Aorta (tissue), 5 donors: ENCODE measurements at places on chromosomes 3 and 15. TPM values are rescaled to one million over a fixed set of nuclear protein-coding genes. Genes with fewer than 3 reads are reported as not detected.

DNA sequence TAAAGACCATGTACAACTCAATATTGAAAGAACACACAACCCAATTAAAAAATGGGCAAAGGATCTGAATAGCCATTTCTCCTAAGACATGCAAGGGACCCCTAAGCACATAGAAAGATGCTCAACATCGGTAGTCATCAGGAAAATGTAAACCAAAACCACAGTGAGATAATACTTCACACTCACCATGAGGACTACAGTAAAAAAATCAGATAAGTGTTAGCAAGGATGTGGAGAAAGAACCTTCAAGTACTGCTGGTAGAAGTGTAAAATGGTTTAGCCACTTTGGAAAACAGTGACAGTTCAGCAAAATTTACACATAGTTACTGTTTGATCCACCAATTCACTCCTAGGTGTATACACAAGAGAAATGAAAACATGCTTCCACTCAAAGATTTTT lies 30.1 kb upstream of the XIRP1 start:
- no peaks in the 10 kb centered on the region for H3K27me3 ChIP-seq
- H3K36me3 ChIP-seq, result no peaks in the 10 kb centered on the region
- no peak overlapping the region for H3K27ac ChIP-seq
- H3K4me1 ChIP-seq, result no peaks in the 10 kb centered on the region
- no peak for DNase-seq
- no peak overlapping the region for H3K4me3 ChIP-seq

NANOGP8 gene
- 1.2 TPM for total RNA-seq

GRCh38 chr3:11996480-11996879 lies 7.7 kb upstream of the SYN2 start:
- H3K27ac ChIP-seq, result no peak overlapping the region
- no peak for DNase-seq
- H3K4me3 ChIP-seq, result no peak overlapping the region
- no peaks in the 10 kb centered on the region for H3K4me1 ChIP-seq
- no peaks in the 10 kb centered on the region for H3K36me3 ChIP-seq

TUBGCP4 gene
- total RNA-seq, result 14.6 TPM

- H3K4me3 ChIP-seq, result no peak overlapping the region
- H3K36me3 ChIP-seq, result peaks cover 7% of the 10 kb centered on the region
- no peak overlapping the region for H3K27ac ChIP-seq
- no peaks in the 10 kb centered on the region for H3K27me3 ChIP-seq
Observed at GRCh38 chr15:72044956-72045355, 73.0 kb downstream of the MYO9A start.

- no peaks in the 10 kb centered on the region for H3K4me1 ChIP-seq
- peak within 1 kb of the TSS; percentile 58 for H3K4me3 ChIP-seq
- DNase-seq, result no peak
- H3K27ac ChIP-seq, result peak within 1 kb of the TSS; percentile 10
Observed at GRCh38 chr15:90234096-90234988, at the start of gene GDPGP1. Gene GDPGP1, plus strand, starts transcription at chr15:90234209. Its CDS starts 6,700 bp downstream, at chr15:90240909.

NME9 gene
- 0.93 TPM for total RNA-seq

FRMD5 gene
- total RNA-seq, result 0.39 TPM

AADAC gene
- not detected for total RNA-seq

FEZF2 gene
- not detected for total RNA-seq

RPP25 gene
- total RNA-seq, result 3.6 TPM

GRCh38 chr15:35992791-35993190 lies 446.8 kb upstream of the DPH6 start:
- DNase-seq, result no peak
- no peaks in the 10 kb centered on the region for H3K36me3 ChIP-seq
- no peak overlapping the region for H3K27ac ChIP-seq

DNA sequence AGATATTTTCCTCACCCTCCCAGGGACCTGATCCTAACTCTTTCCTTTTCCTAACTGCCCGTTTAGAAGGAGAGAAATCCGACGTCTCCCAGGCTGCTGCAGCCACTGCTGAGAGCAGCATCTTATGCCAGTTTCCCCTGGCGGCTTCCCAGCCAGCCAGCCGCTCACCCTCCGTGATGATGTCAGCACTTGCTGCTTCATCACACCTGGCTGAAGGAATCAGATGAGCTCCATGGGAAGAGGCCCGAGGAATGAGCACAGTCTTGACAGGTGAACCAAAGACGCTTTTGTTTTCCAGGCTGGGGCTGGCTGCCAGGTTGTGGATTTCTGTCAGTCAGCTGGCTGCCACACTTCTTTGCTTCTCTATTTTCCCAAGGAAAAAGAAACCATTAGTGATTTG lies 445.1 kb upstream of the RBMS3 start:
- DNase-seq, result peak; percentile 77
- H3K4me3 ChIP-seq, result peak overlapping the region; percentile 1
- no peaks in the 10 kb centered on the region for H3K36me3 ChIP-seq
- no peaks in the 10 kb centered on the region for H3K27me3 ChIP-seq
- no peak overlapping the region for H3K27ac ChIP-seq
- H3K4me1 ChIP-seq, result no peaks in the 10 kb centered on the region

ISG20 gene
- total RNA-seq, result 13.3 TPM

EOMES gene
- total RNA-seq, result 0.60 TPM

AADACL2 gene
- 0.24 TPM for total RNA-seq

GRCh38 chr15:86040356-86041033 lies 39.2 kb upstream of the AGBL1 start:
- no peaks in the 10 kb centered on the region for H3K27me3 ChIP-seq
- DNase-seq, result no peak
- H3K4me3 ChIP-seq, result no peak overlapping the region

BLOC1S6 gene
- 47.3 TPM for total RNA-seq

NRG4 gene
- not detected for total RNA-seq

DNA sequence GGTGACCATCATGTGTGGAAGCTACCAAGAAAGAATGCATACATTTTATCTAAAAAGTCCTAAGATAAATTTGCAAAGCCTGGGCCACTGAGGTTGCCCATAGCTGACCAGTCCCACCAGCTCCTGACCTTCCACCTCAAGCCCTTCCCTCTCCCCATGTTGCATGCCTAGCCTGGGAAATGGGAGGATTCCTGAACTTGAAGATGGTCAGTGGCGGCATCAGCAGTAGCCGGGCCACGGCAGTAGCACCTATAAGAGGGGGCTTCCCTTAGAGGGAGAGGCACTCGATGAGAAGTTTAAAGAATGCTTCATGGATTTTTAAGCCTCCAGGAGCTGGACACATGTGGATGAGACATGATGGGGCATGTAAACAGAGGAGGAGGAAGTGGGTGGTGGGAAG lies 172.1 kb downstream of the KLF13 start:
- no peaks in the 10 kb centered on the region for H3K27me3 ChIP-seq
- no peak for DNase-seq
- no peaks in the 10 kb centered on the region for H3K36me3 ChIP-seq
- no peak overlapping the region for H3K27ac ChIP-seq

DNA sequence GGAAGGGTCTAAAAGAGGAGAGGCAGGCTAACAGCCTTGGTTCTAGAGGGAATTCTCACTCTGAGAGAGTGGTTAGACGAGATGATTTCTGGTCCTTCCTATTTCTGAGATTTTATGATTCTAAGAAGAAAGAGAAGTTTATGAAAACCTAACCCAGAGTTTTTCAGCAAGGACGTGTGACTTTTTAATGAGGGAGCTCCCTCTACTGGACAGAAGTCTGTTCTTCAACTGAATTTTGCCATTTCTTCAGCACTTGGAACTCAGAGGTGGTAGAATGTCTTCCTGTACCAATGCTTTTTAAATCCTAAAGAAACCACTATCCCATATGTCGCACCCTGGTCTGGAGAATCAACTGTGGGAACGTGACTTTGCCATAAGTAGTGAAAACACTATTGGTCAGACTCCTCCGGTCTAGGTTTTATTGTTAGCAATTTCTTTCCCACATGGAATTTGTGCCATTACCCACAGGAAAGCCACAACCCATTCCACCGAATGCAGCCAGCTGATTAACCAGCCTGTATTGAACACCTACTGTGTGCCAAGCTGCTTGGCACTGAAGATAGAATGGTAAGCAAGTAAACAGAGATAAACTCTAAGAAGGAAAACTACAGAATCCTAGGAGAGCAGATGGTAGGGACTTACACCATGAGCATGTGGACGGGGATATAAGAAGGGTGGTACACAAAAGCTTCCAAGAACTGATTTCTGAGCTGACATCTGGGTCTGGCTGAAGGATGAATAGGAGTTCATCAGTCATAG lies 199.5 kb upstream of the LMCD1 start:
- no peak overlapping the region for H3K27ac ChIP-seq
- no peaks in the 10 kb centered on the region for H3K27me3 ChIP-seq
- no peak overlapping the region for H3K4me3 ChIP-seq
- no peak for DNase-seq
- H3K36me3 ChIP-seq, result no peaks in the 10 kb centered on the region

DNA sequence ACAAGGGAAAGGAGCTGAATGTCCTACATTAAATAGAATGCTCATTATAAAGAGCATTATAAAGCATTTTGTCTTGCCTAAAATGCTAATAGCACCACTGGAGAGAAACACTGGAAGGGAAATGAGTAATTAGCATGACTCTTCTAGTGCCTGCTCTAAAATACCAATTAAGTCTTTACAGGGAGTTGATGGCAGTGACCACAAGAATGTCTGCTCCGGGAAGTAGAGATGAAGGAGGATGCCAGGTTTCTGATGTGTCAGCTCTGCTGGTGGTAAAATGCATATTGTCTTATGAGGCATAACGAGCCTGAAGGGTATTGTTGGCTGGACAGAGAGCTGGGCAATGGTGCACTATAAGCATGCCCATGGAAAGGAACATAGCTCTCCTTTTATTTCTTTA lies 49.5 kb downstream of the MYLK start:
- no peak for DNase-seq
- H3K27ac ChIP-seq, result no peak overlapping the region
- H3K4me1 ChIP-seq, result peaks cover 6% of the 10 kb centered on the region
- no peak overlapping the region for H3K4me3 ChIP-seq
- peaks cover 3% of the 10 kb centered on the region for H3K36me3 ChIP-seq

GRCh38 chr3:10848261-10848660 lies 32.2 kb downstream of the SLC6A11 start:
- no peak overlapping the region for H3K27ac ChIP-seq
- no peaks in the 10 kb centered on the region for H3K27me3 ChIP-seq
- H3K4me1 ChIP-seq, result no peaks in the 10 kb centered on the region
- DNase-seq, result no peak

DNA sequence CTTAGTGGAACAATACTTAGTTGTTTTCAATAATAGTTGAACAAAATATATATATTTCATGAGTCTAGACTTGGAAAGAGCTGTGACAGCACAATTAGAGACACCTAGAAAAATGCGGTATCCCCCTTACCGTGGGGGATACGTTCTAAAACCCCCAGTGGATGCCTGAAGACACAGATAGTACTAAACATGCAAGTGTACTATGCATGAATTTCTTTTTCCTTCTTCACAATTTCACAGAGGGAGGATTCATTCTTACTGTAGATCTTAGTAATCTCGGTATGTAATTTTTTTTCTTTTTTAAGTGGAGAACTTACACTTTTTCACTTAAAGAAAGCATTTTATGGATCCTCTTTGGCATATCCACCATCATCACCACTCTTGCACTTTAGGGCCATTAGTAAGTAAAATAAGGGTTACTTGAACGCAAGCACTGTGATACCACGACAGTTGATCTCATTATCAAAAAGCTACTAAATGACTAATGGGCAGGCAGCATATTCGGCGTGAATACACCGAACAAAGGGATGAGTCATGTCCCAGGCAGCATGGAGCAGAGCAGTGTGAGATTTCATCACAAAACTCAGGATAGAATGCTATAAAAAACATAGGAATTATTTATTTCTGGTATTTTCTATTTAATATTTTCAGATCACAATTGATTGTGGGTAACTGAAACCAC lies 72.3 kb upstream of the ZNF280D start:
- no peaks in the 10 kb centered on the region for H3K36me3 ChIP-seq
- no peak for DNase-seq
- no peaks in the 10 kb centered on the region for H3K27me3 ChIP-seq
- H3K4me3 ChIP-seq, result no peak overlapping the region
- H3K27ac ChIP-seq, result no peak overlapping the region
- no peaks in the 10 kb centered on the region for H3K4me1 ChIP-seq

TIMP4 gene
- 60.1 TPM for total RNA-seq

SEMA6D gene
- 9.0 TPM for total RNA-seq

RBPMS2 gene
- 9.9 TPM for total RNA-seq

DNA sequence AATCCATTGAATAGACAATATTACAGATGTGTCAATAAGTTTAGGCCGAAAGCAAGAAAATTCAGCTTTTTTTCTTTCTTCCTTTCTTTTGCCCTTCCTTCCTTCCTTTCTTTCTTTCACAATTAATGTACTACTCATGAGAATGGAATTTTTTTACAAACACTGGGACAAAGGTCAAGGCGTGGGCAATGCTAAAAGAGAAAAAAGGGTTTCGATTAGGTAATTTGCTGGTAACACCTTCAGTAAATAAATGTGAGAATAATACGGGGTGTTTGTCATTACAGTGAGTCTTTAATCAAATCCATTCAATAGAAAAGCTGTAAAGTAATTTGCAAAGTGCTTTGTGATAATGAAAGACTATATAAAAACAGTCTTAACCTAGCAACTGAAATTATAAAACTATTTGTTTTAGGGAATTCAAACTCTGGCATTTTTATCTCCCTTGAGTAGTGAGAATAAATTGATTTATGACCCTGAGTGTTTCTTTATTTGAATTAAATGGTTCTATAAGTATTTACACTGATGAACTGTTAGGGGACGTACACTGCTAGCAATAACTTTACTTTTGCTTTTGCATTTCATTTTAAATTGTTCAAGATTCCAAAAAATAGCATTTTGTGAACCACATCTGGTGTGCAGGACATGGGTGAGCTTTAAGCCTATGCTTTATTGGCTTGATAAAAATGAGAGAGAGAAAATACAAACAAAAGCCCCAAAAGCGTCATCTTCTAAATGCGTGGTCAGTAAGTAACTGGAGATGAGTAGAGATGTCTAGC lies 104.2 kb upstream of the THRB start:
- no peaks in the 10 kb centered on the region for H3K27me3 ChIP-seq
- H3K36me3 ChIP-seq, result no peaks in the 10 kb centered on the region
- no peak for DNase-seq

GRCh38 chr3:72288955-72289691 lies 504.2 kb upstream of the PROK2 start:
- H3K27ac ChIP-seq, result no peak overlapping the region
- no peaks in the 10 kb centered on the region for H3K27me3 ChIP-seq
- peak; percentile 82 for DNase-seq

STRIT1 gene
- total RNA-seq, result not detected

TEX55 gene
- total RNA-seq, result not detected

GRCh38 chr3:150495563-150496168 lies 50.6 kb downstream of the SERP1 start:
- no peak for DNase-seq
- no peaks in the 10 kb centered on the region for H3K4me1 ChIP-seq
- no peaks in the 10 kb centered on the region for H3K36me3 ChIP-seq
- no peak overlapping the region for H3K27ac ChIP-seq
- H3K27me3 ChIP-seq, result no peaks in the 10 kb centered on the region

GRCh38 chr15:90058308-90058707 lies 44.0 kb downstream of the IDH2 start:
- H3K4me1 ChIP-seq, result no peaks in the 10 kb centered on the region
- no peak for DNase-seq
- no peak overlapping the region for H3K27ac ChIP-seq
- no peaks in the 10 kb centered on the region for H3K36me3 ChIP-seq
